ENCODE measurements at places on chromosomes 6 and 20. TPM values are rescaled to one million over a fixed set of nuclear protein-coding genes. Genes with fewer than 3 reads are reported as not detected.

The ANGPT4 gene
- 0.13 TPM for total RNA-seq

The HAO1 gene
- total RNA-seq, result not detected

The TINAG gene
- not detected for total RNA-seq

The SGK2 gene
- total RNA-seq, result 0.42 TPM

- H3K27me3 ChIP-seq, result no peaks in the 10 kb centered on the region
- no peaks in the 10 kb centered on the region for H3K36me3 ChIP-seq
- DNase-seq, result no peak
- H3K27ac ChIP-seq, result no peak overlapping the region
Measured at GRCh38 chr6:149217466-149217888, 100.0 kb upstream of the TAB2 start.

- no peaks in the 10 kb centered on the region for H3K4me1 ChIP-seq
- H3K27me3 ChIP-seq, result no peaks in the 10 kb centered on the region
- H3K36me3 ChIP-seq, result no peaks in the 10 kb centered on the region
Measured at GRCh38 chr6:85163156-85164080, 286.5 kb upstream of the NT5E start.

GRCh38 chr6:43508481-43509141 lies 1.5 kb downstream of the LRRC73 start:
- H3K4me3 ChIP-seq, result no peak overlapping the region
- peaks cover 39% of the 10 kb centered on the region for H3K4me1 ChIP-seq
- H3K27ac ChIP-seq, result no peak overlapping the region
- peaks cover 51% of the 10 kb centered on the region for H3K36me3 ChIP-seq
- no peak for DNase-seq

DNA sequence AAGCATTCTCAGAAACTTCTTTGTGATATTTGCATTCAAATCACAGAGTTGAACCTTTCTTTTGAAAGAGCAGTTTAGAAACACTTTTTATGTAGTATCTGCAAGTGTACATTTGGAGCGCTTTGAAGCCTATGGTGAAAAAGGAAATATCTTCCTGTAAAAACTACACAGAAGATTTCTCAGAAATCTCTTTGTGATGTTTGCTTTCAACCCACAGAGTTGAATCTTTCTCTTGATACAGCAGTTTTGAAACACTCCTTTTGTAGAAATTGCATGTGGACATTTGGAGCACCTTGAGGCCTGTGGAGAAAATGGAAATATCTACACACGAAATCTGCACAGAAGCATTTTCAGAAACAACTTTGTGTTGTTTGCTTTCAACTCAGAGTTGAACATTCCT lies 612.3 kb upstream of the ZNF337 start:
- no peaks in the 10 kb centered on the region for H3K4me1 ChIP-seq
- H3K27ac ChIP-seq, result no peak overlapping the region
- no peak overlapping the region for H3K4me3 ChIP-seq

GRCh38 chr20:44467289-44467883 lies 8.3 kb upstream of the TTPAL start:
- H3K4me1 ChIP-seq, result no peaks in the 10 kb centered on the region
- no peak overlapping the region for H3K27ac ChIP-seq
- no peaks in the 10 kb centered on the region for H3K27me3 ChIP-seq
- H3K36me3 ChIP-seq, result no peaks in the 10 kb centered on the region
- no peak overlapping the region for H3K4me3 ChIP-seq
- no peak for DNase-seq

GRCh38 chr6:79896075-79896449 lies 51.3 kb downstream of the ELOVL4 start:
- DNase-seq, result no peak
- no peak overlapping the region for H3K27ac ChIP-seq
- no peaks in the 10 kb centered on the region for H3K27me3 ChIP-seq
- H3K4me3 ChIP-seq, result no peak overlapping the region

Measured in esophagus muscularis mucosa (tissue), 4 donors.